CD4-positive, alpha-beta T cell treated with Interferon gamma for 1 hour (primary cell): ENCODE measurements at places on chromosomes 3 and 15.

GRCh38 chr3:109569135-109569846 is 231.9 kb upstream of the DPPA4 start:
- DNase-seq: no peak

DNA sequence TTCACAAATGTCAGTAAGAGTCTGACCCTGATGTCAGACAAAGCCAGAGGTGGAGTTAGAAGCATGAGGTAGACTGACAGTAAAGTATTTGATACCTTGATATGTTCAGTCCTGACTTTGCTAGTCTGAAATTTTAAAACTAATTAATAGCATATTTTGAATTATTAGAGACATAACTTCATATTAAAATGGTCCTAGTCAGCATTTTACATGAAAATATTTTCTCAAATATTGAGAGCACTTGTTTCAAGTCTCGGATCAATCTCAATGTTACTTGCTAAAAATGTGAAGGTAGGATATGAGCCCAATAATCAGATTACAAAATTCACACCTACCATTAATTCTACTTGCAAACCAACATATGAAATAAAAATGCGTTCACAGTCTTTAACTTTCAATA is 58.1 kb upstream of the TTC14 start:
- no peak for DNase-seq

DNA sequence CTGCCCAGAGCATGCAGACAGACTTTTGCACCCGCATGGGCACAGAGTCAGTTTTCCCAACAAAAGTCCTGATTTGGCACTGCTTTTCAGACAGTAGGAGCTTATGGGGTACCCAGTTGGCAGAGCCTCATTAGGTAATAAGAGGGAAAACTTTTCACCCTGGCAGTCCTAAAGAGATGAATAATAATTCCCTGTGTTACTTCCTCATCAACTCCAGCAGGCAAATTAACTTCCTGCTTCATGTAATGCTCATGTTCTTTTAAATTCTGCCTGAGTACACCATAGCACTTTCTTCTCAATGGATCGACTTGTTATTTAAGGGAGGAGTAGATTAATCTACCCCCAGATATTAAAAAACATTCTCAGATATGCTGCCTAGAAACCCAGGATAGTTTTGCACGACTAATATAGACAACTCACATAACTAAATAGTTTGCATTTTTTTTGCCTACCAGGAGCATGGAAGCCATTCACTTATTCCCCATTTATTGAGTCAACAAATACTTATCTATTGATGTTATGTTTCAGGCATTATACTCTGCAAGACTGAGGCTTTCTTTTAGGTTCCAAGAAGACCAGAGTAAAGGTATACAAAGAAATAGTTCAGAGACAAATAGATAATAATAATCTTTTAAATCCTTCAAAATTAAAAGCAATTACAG is 214.5 kb downstream of the KCNMB2 start:
- DNase-seq: no peak

GRCh38 chr15:21261396-21261964 is 178.8 kb downstream of the POTEB3 start:
- DNase-seq: no peak

DNA sequence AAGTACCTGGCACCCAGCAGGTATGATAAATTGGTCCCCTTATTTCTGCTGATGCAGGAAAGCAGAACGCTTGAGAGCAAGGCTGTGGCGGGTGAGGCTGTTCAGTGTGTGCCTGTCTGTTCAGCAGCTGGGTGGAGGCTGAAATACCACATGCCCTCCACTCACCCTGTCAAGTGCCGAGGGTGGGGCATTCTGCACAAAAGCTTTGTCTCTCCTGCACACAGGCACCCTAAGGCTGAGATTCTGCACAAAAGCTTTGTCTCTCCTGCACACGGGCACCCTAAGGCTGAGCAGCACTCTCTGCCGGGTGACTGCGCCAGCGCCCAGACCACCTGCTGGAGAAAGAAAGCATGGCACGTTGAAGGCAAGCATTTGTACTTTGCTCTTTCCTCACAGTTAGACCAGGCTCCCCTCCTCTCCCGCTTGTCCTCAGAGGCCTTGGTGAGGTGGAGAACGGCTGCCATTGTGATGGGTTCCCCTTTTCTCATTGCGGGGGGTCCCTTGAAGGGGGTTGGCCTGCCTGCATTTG is 97.5 kb downstream of the BDH1 start:
- DNase-seq: no peak

DNA sequence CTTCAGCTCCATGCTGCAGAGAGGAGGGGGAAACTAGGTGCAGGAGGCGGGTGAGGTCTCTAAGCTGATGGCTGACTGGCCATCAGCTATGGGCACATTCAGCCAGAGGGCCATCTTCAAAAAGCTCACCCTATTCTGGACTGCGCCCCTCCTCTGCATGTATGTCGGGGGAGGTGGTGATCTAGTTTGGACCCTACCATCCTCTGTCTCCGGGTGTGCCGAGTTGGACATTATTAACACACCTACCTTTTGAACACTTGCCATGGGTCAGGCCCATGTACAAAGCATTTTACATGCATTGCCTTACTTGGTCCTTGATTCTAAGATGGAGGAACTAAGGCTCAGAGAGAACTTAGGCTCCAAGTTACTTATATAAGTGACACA is 1.4 kb downstream of the NISCH start:
- no peak for DNase-seq
